ENCODE measurements at places on chromosomes 5 and 9.

DNA sequence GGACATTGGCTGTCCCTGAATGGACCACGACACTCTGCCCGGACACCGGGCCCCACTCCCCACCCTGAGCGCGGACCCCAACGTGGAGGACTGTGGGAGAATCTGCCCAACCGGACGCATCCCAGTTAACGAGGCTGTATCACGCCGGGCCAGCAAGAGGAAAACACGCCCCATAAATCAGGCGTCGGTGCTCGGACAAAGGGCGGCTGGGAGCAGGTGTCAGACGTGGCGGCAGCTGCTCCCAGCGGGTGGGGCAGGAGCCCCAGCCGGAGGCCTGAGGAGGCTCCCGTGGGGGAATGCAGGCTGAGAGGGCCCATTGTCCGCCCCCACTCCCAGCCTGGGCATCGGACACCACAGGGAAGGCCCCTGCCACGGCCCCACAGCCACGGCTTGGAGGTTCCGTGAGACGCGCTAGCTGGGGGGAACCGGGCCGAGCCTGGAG lies 19.2 kb downstream of the NOTCH1 start:
- no peak for DNase-seq

DNA sequence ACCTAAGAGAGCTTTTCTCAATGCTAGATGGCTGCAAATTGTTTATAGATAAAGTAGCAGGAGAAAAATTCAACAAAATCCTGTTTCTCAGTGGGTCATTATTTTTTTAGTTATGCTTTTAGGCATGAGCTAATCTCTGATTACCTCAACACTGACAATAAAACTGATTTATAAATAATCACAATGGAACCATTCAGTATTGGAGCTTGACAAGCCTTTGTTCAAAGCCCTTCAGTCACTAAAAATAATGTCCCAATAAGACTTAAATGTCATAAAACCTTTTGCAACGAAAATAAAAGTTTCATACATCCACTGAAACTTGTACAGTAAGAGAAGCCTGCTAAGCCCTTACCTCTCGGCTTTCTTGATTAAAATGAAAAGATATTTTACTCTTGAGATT lies 27.2 kb downstream of the PTPDC1 start:
- no peak for DNase-seq

DNA sequence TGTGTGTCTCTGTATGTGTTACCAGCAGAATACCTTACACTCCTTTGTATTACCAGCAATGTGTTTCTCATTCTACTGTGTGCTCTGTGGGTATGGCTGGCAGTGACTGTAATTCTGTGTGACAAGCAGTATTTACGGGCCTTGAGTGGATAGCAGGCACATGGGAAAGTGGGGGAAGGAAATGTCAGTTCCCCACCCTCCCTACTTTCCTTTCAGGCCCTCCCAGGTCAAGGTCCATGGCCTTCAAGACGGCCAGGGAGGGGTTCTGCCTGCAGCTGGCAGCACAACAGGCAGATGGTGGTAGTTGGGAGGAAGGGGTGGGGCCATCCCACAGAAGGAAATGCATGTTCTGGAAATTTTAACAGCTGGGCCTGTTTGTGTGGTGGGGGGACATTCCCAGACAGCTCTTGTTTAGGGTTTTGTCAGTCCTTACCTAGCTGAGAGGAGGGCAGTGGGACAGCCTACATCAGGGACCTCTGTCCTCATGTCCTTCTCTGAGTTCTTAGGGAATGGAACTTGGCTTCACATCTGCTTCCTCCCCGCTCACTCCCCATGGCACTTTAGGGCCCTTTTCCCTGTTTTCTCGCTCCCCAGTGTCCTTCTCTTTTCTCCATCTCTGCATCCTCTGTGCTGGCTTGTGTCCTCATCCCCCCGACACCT lies 14.6 kb upstream of the TNIP1 start:
- DNase-seq = peak; percentile 39

DNA sequence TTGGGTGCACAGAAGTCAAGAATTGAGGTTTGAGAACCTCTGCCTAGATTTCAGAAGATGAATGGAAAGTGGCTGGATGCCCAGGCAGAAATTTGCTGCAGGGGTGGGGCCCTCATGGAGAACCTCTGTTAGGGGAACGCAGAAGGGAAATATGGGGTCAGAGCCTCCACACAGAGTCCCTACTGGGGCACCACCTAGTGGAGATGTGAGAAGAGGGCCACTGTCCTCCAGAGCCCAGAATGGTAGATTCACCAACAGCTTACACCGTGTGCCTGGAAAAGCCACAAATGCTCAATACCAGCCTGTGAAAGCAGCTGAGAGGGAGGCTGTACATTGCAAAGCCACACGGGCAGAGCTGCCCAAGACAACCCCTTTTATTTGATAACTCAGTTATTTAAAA lies 383.5 kb downstream of the TLE4 start:
- DNase-seq = no peak

- DNase-seq = no peak
Observed at GRCh38 chr5:94698197-94698596, 79.7 kb downstream of the SLF1 start.

- no peak for DNase-seq
Observed at GRCh38 chr9:106312906-106313305, 550.1 kb upstream of the ZNF462 start.

GRCh38 chr5:83401122-83401731 lies 70.3 kb upstream of the VCAN start:
- DNase-seq = no peak

DNA sequence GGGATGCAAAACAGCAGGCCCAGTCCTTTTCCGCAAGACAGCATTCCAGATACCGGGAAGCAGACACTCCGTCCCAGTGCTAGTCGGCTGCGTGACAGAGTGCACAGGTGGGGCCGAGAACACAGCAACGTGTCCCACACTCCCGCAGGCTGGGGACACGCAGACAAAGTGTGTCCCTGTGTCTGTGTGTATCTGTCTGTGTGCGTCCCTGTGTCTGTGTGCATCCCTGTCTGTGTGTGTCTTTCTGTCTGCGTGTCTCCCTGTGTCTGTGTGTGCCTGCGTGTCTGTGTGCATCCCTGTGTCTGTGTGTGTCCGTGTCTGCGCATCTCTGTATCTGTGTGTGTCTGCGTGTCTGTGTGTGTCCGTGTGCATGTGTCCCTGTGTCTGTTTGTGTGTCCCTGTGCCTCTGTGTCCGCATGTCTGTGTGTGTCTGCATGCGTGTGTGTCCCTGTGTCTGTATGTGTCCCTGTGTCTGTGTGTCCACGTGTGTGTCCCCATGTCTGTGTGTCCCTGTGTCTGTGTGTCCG lies 137.0 kb downstream of the MRPL36 start:
- DNase-seq = no peak

DNA sequence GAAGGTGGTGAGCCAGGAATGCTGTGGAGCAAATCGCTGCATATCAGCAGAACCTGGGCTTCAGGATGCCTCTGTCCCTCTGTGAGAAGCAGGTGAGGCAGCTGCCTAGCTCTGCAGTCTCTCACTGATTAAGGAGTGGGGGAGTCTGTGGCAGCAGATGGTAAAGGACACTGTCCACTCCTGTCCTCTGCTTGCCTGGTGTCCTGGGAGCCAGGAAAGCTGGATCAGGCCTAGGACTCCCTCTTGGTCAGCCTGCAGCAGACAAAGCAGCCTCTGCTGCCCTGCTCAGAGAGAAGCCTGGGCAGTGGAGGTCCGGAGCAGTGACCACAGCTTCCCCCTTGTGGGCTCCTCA lies 214.7 kb downstream of the HSPA4 start:
- DNase-seq = no peak

DNA sequence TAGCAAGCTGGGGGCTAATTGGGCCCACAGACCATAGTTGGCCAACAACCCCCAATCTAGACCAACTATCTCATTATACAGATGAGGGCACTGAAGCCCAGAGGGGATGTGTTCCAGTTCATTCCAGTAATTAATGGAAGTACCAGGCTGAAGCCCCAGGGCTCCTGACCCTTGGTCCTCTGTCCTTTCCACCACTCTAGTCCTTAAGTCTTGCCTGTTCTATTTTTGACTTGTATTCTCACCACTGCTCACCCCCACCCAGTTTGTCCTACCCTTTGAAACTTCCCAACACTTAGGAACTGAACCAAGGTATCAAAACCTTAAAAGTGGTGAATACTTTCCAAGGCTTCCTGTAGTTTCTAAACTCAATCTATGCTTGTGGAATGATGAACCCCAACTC lies 407.4 kb downstream of the ENC1 start:
- no peak for DNase-seq

DNA sequence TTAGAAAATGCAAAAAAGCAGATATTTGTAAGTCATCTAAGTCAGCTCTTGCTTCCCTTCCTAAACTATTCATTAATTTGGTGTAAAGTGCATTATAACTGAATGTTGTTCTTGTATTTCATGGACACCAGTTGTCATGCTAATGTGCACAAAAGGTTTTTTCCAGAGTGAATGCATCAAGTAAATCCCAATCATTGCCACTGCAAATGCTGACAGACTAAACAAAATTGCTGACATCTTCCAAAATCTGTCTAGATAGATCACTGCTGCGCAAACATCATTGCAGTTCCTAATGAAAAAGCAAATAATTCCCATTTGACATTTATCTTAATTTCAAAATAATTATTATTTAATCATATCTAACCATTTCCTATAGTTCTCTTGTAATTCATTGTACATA lies 161.7 kb downstream of the PDE4D start:
- no peak for DNase-seq

- no peak for DNase-seq
Observed at GRCh38 chr9:126331964-126332748, 5.5 kb downstream of the MVB12B start.

DNA sequence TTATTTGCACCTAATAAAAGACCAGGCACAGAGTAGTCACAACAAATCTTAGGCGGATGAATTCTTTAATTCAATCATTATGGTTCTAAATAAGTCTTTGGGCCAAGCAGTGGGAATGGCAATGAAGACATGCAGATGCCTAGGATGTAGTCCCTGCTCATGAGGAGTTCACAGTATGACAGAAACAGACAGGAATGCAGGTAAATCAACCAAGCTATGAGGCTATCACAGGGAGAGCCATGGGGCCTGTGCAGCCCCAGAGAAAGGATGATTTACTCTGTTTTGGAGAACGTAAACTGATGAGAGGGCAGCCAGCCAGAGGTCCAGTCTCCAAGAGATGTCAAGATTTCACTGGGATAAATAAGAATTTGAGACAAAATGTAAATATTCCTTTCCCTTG lies 129.4 kb downstream of the TRIM32 start:
- DNase-seq = no peak

GRCh38 chr5:134813407-134813806 lies 32.4 kb upstream of the C5orf24 start:
- no peak for DNase-seq

GRCh38 chr9:70160686-70161600 lies 97.8 kb upstream of the SMC5 start:
- no peak for DNase-seq

GRCh38 chr5:128097224-128097623 lies 13.7 kb downstream of the SLC12A2 start:
- DNase-seq = no peak

DNA sequence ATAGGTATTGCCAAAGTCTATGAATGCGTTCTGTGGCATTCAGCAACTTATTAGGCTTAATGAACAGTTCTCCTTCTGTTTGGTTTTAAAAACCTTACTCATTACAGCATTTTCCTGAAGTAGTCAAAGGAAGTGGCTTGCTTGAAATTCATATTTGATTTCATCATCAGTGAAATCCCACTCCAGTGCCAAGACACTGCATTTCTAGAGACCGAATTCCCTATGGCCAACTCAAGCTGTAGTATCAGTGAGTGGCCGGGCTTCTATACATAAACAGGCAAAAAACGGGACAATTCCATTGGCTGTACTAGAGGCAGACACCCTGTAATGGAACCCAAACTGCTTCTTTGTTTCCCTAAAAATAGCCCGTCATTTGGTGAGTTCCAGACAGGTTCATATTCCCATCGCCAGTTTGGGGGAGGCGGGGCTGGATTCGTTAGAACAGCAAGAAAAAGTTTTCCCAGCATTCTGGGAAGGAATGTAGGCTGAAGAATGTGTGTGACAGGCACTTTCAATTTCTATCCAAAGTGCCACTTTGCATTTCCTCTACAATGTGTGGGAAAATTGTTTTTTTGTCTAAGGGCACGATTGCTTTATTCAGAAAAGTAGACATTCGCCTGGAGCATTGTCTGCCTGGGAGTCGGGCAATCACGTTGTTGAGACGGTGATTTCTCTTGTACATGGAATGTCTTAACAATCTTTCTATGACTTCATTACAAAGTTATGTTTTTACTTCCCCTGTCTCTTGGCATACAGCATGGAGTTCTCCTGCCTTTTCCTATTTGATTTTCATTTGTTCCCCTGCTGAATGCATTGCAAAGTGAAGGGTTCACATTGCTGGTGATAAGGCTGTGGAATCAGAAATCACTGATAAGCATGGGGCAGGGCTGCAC lies 141.8 kb upstream of the MAST4 start:
- DNase-seq = peak; percentile 72

DNA sequence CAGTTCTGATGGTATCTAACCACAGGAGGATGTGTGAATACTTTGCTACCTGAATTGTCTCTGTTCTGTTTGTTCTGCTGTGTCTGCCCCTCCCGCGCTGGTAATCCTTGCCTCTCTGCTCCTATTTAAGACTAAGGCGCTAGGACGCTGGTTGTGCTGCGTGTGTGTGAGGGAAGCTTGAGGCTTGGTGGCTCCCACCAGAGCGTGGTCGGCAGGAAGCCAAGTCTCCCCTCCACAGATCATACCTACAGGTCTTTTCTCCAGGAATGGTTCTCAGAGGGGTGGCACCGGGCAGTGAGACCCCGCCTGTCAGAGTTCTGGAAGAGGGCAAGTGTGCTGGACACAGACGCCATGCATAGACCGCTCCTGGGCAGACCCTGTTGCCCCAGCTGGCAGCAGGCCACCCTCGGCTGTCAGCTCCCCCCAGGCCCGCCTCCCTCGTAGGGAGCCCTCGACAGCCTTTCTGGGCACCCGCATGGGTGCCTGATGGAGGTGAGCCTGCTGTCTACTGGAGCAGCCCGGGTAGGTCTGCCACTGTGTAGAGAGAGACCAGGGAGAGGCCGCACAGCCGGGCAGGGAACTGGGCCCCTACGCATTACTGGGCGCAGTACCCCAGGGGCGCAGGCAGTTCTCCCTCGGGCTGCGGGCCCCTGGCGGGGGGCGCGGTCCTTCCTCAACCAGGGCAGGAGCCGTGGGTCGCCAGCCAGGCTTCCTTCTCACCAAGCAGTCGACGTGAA lies 53.4 kb upstream of the ROR2 start:
- no peak for DNase-seq

DNA sequence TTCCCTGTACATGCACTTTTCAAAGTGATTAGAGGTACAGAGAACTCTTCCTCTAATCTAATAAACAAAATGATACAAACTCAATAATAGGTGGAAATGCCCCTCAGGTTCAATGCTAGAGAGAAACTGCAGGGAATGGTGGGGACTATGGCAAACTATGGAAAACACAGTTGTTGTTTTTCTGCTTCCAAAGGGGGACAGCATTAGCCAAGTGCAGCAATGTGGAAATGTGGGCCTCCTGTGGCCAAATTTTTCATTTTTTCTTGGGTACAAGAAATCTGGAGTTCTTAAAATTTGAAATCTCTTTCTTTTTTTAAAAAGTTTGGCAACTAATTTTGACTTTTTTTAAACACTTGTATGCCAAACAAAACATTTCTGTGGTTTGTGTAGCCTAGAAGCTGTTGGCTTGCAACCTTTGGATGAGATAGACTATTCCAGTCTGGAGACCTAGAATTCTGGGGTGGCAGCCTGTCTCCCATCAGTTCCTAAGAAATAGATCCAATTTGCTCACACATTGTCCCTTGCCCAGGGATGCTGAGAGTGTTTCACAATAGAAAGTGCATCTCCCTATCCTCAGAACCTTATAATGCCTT lies 218.6 kb downstream of the PAPPA start:
- DNase-seq = no peak
